Omental fat pad (tissue), 4 donors: ENCODE measurements at places on chromosomes 16 and 17.

GRCh38 chr16:86353948-86354347 lies 156.4 kb upstream of the FOXF1 start:
- DNase-seq: no peak

DNA sequence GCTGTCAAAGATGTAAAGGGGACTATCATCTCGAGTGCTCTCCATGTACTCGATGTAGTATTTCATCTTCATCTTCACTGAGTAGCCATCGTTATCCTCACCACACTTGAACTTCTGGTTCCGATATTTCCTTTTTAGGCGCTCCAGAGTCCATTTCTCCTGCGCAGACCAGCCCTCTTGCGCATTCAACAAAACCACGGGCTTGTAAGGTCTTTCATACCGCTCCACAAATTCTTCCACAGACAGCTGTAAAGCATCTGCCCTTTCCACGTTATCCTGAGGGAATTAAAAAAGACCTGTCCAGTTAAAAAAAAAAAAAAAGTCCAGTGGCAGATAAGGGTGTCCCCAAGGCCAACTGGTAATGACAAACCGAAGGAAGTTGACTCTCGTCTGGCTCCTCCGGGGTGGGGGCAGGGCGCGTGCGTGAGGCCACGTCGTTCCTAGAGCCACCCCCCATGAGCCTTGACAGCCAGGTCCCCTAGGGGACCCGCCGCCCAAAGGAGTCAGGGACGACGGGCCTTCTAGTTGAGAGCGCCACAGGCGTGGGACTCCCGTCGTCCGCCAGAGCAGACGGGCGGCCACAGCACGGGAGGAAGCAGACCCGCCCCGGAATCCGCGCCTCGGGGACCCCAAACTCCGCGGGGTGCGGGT lies 701 bp downstream of the JMJD6 start:
- peak; percentile 49 for DNase-seq

DNA sequence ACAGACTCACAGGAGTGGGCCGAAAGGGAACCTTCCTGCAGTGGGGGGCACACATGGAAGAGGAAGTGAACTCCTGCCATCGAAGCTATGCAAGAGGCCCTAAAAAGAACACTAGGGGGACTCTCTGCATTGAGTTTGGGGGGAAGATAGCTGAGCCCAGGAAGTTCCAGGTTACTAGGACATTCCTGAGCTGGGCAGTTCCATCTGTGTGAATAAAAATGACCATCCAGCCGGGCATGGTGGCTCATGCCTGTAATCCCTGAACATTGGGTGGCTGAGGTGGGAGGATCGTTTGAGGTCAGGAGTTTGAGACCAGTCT lies 211.8 kb downstream of the ZNF423 start:
- DNase-seq: no peak

- no peak for DNase-seq
These were observed 6.8 kb upstream of the ITGAD start for GRCh38 chr16:31386157-31386984.

GRCh38 chr16:57186872-57187854 lies 1.0 kb downstream of the RSPRY1 start:
- DNase-seq: no peak

GRCh38 chr17:74639704-74640151 lies 16.2 kb upstream of the CD300E start:
- DNase-seq: no peak

DNA sequence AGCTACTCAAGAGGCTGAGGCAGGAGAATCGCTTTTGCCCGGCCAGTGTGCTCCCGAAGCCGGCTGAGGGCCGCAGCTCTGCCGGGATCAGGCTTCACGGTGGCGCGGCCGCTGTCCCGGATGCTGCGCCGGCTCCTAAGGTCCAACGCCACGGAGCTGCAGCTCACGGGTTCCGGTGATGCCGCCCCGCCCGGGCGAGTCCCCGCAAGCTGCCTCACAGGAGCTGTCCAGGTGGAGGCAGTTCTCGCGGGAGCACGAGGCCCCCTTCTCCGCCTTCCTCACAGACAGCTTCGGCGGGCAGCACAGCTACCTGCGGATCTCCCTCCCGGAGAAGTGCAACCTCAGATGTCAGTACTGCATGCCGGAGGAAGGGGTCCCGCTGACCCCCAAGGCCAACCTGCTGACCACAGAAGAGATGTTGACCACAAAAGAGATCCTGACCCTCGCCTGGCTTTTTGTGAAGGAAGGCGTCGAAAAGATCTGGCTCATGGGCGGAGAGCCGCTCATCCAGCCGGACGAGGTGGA lies 111.4 kb upstream of the SIAH1 start:
- no peak for DNase-seq
